ENCODE measurements at places on chromosomes 3 and 15. TPM values are rescaled to one million over a fixed set of nuclear protein-coding genes. Genes with fewer than 3 reads are reported as not detected.
A peak's percentile ranks its signal among the peaks of the same experiment; 100 is the strongest.

DNA sequence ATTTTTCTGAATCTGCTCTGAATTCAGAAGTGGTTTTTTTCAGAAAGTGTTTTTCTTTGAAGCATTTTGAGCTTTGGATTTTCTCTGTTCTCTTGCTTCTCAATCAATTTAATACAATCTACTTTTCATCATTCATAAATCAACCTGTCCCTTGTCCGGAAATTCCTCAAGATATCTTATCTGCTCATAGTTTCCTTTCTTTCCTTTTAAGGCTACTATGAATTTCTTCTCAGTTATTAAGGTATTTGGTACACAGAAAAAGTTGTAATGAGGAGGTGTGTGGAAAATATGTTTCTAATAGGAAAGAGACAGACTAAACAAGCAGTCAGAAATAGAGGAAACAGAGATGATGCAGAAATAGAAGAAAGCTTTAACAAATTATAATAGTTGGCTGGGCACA lies 14.4 kb downstream of the CGGBP1 start:
- no peaks in the 10 kb centered on the region for H3K27me3 ChIP-seq
- no peak overlapping the region for H3K4me3 ChIP-seq
- peaks cover 3% of the 10 kb centered on the region for H3K4me1 ChIP-seq
- H3K36me3 ChIP-seq: no peaks in the 10 kb centered on the region
- no peak overlapping the region for H3K27ac ChIP-seq

IL12A gene
- not detected for total RNA-seq

- DNase-seq: no peak
- peaks cover 5% of the 10 kb centered on the region for H3K27me3 ChIP-seq
- H3K4me1 ChIP-seq: peaks cover 21% of the 10 kb centered on the region
- no peak overlapping the region for H3K4me3 ChIP-seq
- H3K27ac ChIP-seq: no peak overlapping the region
Measured at GRCh38 chr3:184572633-184573270, 11.2 kb downstream of the EPHB3 start.

GRCh38 chr3:157125101-157125500 lies 34.8 kb downstream of the CCNL1 start:
- no peak overlapping the region for H3K4me3 ChIP-seq
- H3K27me3 ChIP-seq: no peaks in the 10 kb centered on the region
- H3K27ac ChIP-seq: peak overlapping the region; percentile 88
- no peaks in the 10 kb centered on the region for H3K36me3 ChIP-seq

NR1I2 gene
- total RNA-seq: 0.62 TPM

DNA sequence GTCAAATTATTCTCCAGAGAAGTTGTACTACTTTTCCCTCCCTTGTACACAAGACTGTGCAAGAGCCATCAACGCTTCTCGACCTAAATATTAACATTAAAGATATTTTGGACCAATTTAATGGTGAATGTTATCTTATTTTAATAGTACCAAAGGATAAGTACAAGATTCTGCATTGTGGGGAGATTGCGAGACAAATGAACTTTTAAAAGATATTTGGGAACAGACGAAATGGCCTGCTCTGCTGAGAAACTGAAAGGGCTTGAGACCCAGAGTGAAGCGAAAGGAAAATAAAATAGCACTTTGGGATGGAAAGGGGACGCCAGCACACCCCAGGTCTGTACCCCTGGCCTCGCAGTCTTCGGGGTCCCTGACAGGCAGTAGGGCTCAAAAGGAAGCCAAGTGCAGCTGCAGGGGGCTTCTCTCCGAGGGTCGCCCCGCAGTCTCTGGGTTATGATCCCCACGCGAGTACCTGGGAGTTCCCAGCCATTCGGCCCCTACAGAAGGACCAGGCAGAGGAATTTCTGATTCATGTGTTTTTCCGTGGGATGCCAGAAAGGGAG lies 97.6 kb upstream of the VGLL3 start:
- H3K4me1 ChIP-seq: no peaks in the 10 kb centered on the region
- H3K36me3 ChIP-seq: no peaks in the 10 kb centered on the region
- no peak overlapping the region for H3K27ac ChIP-seq
- H3K4me3 ChIP-seq: no peak overlapping the region
- no peaks in the 10 kb centered on the region for H3K27me3 ChIP-seq
- DNase-seq: no peak

GHSR gene
- total RNA-seq: not detected

GRCh38 chr15:84818261-84819131 lies 1.3 kb downstream of the ALPK3 start:
- H3K36me3 ChIP-seq: peaks cover 11% of the 10 kb centered on the region
- no peaks in the 10 kb centered on the region for H3K27me3 ChIP-seq
- no peak for DNase-seq
- peaks cover 46% of the 10 kb centered on the region for H3K4me1 ChIP-seq

GOLGA8S gene
- total RNA-seq: 0.81 TPM

DNA sequence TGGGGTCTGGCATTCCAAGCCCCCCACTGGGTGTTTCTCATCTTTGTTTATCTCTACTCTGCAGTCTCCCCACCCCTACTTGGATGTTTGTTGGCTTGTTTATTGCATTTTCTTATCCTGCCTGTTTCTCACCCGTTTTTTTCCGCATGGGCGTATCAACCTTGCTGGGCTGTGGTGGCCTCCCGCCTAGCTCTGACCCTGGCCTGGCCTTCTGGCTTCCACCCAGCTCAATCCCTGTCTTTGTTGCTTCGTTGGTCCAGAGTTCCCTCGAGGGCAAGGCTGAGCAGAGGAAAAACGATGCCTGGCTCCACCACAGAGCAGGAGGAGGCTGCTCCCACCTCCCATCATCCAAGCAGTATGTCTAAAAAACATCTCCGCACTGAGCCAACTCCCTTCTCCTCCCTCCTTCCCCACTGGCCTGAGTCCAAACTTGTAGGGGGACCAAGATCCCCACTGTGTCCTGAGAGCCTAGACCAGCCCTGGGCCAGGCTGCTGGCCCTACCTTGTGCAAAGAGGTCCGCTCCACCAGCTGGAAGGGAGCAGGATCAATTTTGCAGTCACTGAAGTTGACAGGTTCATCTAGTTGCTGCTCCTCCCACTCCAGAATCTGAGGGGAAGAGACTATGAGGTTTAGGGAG lies 9.8 kb downstream of the CLCN2 start:
- H3K27me3 ChIP-seq: peaks cover 26% of the 10 kb centered on the region
- H3K4me3 ChIP-seq: no peak overlapping the region
- no peak overlapping the region for H3K27ac ChIP-seq
- no peak for DNase-seq

DNA sequence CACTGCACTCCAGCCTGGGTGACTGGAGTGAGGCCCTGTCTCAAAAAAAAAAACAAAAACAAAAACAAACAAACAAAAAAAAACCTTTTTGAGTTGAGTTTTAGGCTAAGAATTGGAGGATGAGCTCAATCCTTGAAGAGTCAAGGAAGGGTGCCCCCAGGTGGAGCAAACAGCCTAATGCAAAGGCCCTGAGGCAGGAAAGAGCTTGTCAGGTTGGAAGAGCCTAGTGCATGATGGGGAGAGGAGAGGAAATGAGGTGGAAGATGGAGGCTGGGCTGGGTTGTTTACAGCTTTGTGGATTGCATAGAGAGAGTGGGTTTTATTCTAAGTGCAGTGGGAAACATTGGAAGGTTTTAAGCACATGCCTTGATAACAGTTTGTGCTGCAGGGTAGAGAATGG lies 2.1 kb upstream of the SNX22 start:
- peak overlapping the region; percentile 24 for H3K4me3 ChIP-seq
- DNase-seq: no peak
- peaks cover 2% of the 10 kb centered on the region for H3K36me3 ChIP-seq
- no peak overlapping the region for H3K27ac ChIP-seq
- peaks cover 23% of the 10 kb centered on the region for H3K4me1 ChIP-seq

- no peak overlapping the region for H3K4me3 ChIP-seq
- DNase-seq: no peak
- H3K36me3 ChIP-seq: peaks cover 2% of the 10 kb centered on the region
- H3K27ac ChIP-seq: peak overlapping the region; percentile 52
- peaks cover 15% of the 10 kb centered on the region for H3K4me1 ChIP-seq
- H3K27me3 ChIP-seq: no peaks in the 10 kb centered on the region
Measured at GRCh38 chr3:107679921-107680320, 157.2 kb downstream of the BBX start.

- no peak for DNase-seq
- no peak overlapping the region for H3K27ac ChIP-seq
- H3K4me1 ChIP-seq: peaks cover 2% of the 10 kb centered on the region
- H3K36me3 ChIP-seq: no peaks in the 10 kb centered on the region
Measured at GRCh38 chr15:98643115-98643514, 5.2 kb upstream of the IGF1R start.

GRCh38 chr3:116930786-116931185 lies 221.2 kb downstream of the TUSC7 start:
- H3K4me1 ChIP-seq: no peaks in the 10 kb centered on the region
- no peak overlapping the region for H3K27ac ChIP-seq
- H3K27me3 ChIP-seq: no peaks in the 10 kb centered on the region
- no peaks in the 10 kb centered on the region for H3K36me3 ChIP-seq

DNA sequence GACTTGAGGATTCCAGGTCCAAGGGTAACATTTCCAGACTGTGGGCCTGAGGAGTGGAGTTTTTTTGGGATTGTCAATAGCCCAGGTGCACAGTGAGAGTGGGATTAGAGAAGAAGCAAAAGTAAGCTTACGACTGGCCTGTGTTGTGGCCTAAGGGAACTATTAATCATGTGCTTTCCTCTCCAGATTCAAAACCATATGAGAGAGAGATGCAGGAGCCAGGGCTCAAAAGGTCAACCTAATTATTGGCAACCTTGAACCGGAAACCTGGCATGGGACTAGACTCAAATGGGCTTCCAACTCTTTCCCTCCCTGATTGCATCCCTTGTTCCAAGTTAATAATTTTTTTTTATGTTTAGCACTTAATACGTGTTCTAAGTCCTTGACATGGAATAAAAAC lies 242.1 kb upstream of the THRB start:
- H3K4me1 ChIP-seq: peaks cover 8% of the 10 kb centered on the region
- H3K4me3 ChIP-seq: no peak overlapping the region
- no peak for DNase-seq

ANKUB1 gene
- total RNA-seq: not detected

- peaks cover 20% of the 10 kb centered on the region for H3K27me3 ChIP-seq
- H3K27ac ChIP-seq: no peak overlapping the region
- no peak overlapping the region for H3K4me3 ChIP-seq
- H3K36me3 ChIP-seq: no peaks in the 10 kb centered on the region
- DNase-seq: no peak
Measured at GRCh38 chr15:79609506-79609905, 177.4 kb downstream of the MINAR1 start.

CD96 gene
- total RNA-seq: not detected

RASSF1 gene
- total RNA-seq: 13.9 TPM

ATP10A gene
- 0.07 TPM for total RNA-seq

- DNase-seq: no peak
- H3K4me1 ChIP-seq: peaks cover 26% of the 10 kb centered on the region
- H3K27me3 ChIP-seq: peaks cover 13% of the 10 kb centered on the region
- no peaks in the 10 kb centered on the region for H3K36me3 ChIP-seq
Measured at GRCh38 chr3:112685956-112686799, 45.2 kb upstream of the CCDC80 start.

SEMA3B gene
- total RNA-seq: 24.6 TPM

MNS1 gene
- 4.5 TPM for total RNA-seq

DNA sequence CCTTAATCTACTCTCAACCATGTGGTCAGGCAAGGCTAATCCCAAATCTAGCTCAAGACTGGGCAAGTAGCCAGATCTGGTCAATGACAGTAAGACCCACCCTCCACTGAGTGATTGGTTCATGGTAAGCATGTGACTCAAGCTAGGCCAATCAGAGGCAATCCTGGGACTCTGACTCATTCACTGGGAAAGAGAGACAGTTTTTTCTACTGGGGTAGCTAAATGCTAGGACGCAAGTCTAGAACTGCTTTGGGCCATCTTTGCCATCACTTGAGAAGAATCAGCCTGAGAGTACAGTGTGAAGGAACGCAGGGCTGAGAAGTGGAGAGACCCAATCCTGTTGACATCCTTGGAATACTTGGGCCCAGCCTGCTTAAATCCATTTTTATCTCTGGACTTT lies 9.4 kb upstream of the RAD18 start:
- H3K36me3 ChIP-seq: no peaks in the 10 kb centered on the region
- H3K27me3 ChIP-seq: peaks cover 29% of the 10 kb centered on the region
- DNase-seq: no peak
- H3K4me3 ChIP-seq: no peak overlapping the region
- no peak overlapping the region for H3K27ac ChIP-seq

GRCh38 chr3:50466177-50466576 lies 37.3 kb downstream of the CACNA2D2 start:
- H3K4me1 ChIP-seq: peaks cover 7% of the 10 kb centered on the region
- no peaks in the 10 kb centered on the region for H3K36me3 ChIP-seq
- H3K27ac ChIP-seq: no peak overlapping the region
- DNase-seq: no peak
- H3K27me3 ChIP-seq: peaks cover 27% of the 10 kb centered on the region

GRCh38 chr15:59278120-59278519 lies 71.5 kb downstream of the LDHAL6B start:
- no peak overlapping the region for H3K4me3 ChIP-seq
- no peaks in the 10 kb centered on the region for H3K36me3 ChIP-seq
- no peak for DNase-seq
- no peak overlapping the region for H3K27ac ChIP-seq
- no peaks in the 10 kb centered on the region for H3K27me3 ChIP-seq

- no peaks in the 10 kb centered on the region for H3K4me1 ChIP-seq
- H3K27me3 ChIP-seq: no peaks in the 10 kb centered on the region
- no peak overlapping the region for H3K27ac ChIP-seq
- DNase-seq: no peak
- H3K4me3 ChIP-seq: no peak overlapping the region
Measured at GRCh38 chr15:37416103-37416502, 315.8 kb upstream of the MEIS2 start.

DNA sequence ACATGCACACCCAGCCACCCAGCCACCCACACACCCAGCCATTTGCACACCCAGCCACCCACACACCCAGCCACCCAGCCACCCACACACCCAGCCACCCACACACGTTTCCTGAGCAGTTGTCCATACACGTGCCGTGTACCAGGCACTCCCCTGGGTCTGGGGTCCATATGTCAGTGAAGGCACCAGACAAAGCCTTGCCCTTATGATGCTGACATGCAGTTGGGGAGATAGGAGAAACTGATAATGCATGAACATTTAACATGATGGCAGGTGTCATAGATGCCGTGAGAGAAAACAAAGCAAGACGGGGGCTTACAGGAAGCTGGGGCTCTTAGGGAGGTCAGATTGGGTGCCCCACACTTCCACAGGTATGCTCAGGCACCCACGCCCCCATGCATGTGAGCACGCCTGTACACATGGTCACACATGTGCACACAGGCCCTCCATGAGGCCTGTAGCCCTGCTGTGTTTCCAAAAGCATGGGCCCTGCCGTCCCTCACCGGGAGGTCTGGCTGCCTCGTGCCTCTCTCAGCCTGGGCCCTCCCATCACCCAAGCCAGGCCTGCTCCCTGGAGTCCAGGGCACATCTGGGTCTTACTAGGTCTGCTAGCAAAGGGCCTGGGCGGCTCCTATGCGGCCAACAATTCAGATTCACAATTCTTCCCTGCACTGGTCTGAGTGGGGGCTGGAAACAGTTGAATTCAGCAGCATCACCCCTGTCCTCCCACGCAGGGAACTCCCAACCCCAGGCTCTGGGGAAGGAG lies 3.6 kb upstream of the DNAJB8 start:
- DNase-seq: no peak
- H3K27me3 ChIP-seq: peaks cover 74% of the 10 kb centered on the region

OXTR gene
- total RNA-seq: 3.1 TPM

GRCh38 chr3:164465172-164465571 lies 613.1 kb downstream of the SI start:
- peaks cover 1% of the 10 kb centered on the region for H3K36me3 ChIP-seq
- H3K4me3 ChIP-seq: no peak overlapping the region
- H3K27ac ChIP-seq: no peak overlapping the region
- H3K27me3 ChIP-seq: no peaks in the 10 kb centered on the region
- DNase-seq: no peak
